CD14-positive monocyte (primary cell): ENCODE measurements at places on chromosomes 7 and 10.

- DNase-seq: peak; percentile 34
Observed at GRCh38 chr10:70494536-70494935, 16.0 kb downstream of the PALD1 start.

- no peak for DNase-seq
Observed at GRCh38 chr7:121337398-121337797, 8.6 kb downstream of the WNT16 start.

DNA sequence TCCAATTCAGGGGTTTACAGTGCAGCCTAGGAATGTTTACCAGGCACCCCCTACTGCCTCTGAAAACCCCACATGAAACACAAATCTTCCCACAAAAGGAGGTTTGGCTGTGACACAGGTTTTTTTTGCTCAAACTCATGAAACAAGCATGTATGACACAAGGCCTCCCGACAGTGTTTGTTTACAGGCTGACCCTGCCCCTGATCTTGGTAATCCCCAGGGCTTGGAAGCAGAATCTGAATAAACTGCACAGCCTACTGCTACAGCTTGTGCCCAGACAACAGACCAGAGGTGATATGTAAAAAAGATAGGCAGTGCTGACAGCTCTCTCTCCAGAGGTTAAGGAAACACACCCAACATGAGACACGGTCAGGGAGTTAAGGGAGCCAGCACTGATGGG is 184.2 kb downstream of the KMT2E start:
- DNase-seq: no peak

DNA sequence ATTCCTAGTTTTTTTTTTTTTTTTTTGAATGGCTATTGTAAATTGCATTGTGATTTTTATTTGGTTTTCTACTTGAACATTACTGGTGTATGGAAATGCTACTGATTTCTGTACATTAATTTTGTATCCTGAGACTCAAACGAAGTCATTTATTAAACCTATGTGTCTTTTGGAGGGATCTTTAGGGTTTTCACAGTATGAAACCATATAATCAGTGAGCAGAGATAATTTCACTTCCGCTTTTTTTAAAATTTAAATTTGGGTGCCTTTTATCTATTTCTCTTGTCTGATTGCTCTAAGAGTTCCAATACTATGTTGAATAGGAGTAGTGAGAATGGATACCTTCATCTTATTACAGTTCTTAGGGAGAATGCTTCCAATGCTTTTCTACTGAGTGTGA is 102.7 kb downstream of the ZWINT start:
- DNase-seq: no peak

DNA sequence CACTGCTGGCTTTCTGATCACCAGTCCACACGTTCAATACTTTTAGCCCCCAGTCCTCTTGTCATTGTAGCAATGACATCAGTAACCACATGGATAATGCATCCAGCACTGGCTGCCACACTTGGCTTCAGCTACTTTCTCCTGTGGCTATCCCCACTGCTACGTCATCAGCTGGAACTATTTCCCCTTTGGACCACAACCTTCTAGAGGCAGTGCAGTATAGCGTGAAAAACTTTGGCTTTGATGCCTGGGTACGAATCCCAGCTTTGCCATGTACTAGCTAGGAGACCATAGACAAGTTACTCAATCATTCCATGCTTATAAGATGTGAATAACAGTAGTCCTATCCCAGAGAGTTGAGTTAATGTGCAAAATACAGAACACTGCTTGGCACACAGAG is 63.2 kb downstream of the CCDC3 start:
- DNase-seq: no peak

- DNase-seq: no peak
Observed at GRCh38 chr10:43453266-43453831, 16.4 kb downstream of the ZNF487 start.

GRCh38 chr10:78231327-78231726 is 197.7 kb downstream of the RPS24 start:
- DNase-seq: no peak

DNA sequence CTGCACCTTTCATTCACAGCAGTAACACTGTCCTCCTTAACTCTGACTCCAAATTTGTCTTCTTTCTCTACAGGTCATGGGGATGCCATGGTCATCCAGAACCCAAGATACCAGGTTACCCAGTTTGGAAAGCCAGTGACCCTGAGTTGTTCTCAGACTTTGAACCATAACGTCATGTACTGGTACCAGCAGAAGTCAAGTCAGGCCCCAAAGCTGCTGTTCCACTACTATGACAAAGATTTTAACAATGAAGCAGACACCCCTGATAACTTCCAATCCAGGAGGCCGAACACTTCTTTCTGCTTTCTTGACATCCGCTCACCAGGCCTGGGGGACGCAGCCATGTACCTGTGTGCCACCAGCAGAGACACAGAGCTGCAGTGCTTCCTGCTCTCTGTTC is 156.2 kb upstream of the PRSS1 start:
- no peak for DNase-seq

DNA sequence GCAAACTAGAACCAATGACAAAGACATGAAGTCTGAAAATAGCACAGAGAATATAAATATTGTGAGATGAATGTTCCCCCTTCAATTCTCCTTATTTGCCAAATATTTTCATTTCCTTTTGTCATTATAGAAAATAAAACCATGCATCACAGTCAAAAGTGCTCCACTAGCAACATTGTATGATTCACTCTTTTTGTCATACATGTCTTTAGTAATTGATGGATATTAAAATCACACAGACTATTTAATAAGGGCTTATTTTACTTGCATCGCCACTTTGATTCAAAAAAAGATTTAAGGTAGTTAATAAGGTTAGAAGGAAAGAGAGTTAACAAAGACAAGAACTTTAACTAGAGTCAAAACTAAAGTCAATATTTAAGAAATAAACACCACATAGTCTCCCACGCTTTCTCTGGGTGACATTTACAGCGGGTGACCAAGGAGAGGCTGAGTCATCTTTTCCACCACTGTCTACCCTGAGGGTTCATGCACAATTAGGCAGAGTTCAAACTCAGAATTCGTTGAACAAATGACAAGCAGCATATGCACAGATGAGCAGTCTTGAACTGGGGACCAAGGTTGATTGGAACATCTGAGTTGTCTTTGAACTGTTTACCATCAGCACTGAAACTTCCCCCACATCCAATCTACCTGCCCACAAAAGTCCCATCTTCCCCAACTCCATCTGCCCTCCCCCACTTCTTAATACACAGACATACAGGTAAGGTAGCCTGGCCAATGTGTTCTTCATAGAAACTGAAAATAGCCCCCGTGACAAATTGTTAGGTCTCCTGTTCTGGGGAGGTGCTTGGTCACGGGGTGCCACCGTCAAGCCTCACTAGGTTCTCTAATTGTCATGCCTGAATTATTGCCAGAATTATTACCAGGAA is 42.5 kb downstream of the C7orf25 start:
- no peak for DNase-seq

GRCh38 chr10:15588635-15589508 is 130.8 kb downstream of the ITGA8 start:
- DNase-seq: no peak

DNA sequence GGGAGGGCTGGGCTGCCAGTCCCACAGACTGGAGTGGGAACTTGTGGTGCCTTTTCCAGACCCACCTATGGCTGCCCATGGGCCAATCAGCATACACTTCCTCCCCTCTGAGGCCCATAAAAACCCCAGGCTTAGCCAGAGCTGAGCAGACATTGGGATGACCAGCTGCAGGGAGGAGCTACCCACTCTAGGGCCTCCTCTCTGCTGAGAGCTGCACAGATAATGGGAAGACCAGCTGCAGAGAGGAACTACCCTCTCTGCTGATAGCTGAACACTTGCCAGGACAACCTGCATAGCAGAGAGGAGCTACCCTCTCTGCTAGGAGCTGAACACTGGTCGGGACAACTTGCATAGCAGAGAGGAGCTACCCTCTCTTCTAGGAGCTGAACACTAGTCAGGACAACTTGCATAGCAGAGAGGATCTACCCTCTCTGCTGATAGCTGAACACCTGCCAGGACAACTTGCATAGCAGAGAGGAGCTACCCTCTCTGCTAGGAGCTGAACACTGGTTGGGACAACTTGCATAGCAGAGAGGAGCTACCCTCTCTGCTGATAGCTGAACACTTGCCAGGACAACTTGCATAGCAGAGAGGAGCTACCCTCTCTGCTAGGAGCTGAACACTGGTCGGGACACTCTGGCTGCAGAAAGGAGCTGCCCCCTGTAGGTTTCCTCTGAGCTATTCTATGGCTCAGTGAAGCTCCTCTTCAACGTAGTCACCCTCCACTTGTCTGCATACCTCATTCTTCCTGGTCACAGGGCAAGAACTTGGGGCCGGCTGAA is 88.3 kb upstream of the CACUL1 start:
- DNase-seq: no peak

DNA sequence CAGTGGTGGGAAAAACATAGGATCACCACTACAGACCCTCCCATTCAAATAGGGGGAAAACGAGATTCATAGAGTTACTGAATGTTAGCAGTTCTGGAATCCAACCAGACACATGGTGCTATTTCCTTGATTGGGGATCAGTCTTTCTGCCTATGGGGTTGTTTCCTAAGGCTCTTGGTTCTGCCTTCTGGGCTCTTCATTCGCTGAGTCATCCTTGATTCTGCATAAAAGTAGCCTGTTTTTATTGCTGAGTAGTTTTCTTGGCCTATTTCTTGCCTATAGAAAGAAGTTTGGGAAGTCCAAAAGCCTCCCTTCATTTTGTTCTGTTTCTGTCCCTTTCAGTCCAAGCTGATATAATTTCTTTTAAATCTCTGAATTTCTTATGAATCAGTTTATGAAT is 99.3 kb upstream of the OIT3 start:
- DNase-seq: no peak

DNA sequence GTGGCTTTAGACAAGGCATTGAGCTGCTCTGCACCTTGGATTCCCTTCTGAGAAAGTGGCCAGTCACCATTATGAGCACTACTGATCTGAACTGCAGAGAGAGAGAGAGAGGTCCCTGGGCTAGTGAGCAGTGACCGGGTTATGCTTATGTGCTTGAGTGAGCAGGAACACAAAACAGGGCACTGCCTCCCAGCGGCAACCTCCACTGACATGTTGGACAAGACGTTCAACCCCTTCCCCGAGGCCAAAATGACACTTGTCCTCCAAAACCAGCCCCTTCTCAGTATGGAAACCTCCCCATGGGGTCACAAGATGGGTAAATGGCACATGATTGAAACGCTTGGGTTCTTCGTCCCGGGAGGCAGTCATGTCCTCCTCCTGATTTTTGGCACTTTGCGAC is 339.4 kb upstream of the ZMIZ1 start:
- DNase-seq: no peak

- no peak for DNase-seq
Observed at GRCh38 chr7:24199978-24200377, 84.0 kb upstream of the NPY start.

- no peak for DNase-seq
Observed at GRCh38 chr10:36803229-36803628, 322.2 kb upstream of the ANKRD30A start.

DNA sequence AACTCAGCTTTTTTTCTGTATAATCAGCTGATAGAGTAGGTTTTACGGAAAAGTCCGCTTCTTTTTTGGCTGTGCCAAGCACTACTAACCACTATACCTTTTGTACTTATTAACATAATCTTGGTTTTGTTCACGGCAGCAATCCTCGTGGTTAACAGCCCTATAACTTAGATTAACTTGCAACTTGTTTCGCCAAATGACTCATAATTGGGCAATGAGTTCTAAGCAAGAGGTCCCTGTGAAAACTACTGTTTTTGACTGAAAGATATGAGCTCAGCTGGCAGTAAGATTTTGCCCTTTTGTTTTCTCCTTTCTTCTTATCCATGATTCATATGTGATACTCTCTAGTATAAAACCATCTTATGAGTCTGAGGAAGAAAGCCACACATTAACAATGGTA is 345.0 kb upstream of the PCDH15 start:
- DNase-seq: no peak

DNA sequence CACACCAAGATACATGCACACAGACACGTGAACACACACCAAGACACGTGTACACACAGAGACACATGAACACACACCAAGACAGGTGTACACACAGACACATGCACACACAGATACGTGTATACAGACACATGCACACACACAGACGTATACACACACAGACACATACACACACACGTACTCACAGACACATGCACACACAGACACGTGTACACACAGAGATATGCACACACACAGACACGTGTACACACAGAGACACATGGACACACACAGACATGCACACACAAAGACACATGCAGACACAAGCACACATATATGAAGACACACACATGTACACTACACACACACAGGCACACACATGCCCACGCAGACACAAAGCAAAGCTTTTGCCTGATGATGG is 134.6 kb downstream of the TCERG1L start:
- DNase-seq: no peak

DNA sequence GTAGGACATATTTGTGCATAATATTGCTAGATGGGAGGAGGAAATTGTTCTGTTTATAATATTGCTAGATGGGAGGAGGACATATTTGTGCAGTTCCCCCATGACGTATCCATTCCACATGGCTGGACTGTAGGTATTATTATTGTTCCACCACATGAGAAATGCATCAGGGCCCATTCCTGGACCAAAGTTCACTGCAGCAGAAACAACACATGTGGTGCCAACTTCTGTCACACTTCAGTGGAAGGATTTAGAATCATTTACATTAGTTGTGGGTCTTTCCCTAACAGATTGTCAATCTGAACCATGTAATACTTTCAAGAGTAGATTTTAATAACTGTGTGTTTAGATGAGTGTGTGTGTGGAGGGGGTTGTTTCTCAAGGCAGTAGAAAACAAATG is 32.7 kb upstream of the MACC1 start:
- no peak for DNase-seq

GRCh38 chr7:128265906-128266300 is 24.8 kb downstream of the LEP start:
- DNase-seq: no peak

DNA sequence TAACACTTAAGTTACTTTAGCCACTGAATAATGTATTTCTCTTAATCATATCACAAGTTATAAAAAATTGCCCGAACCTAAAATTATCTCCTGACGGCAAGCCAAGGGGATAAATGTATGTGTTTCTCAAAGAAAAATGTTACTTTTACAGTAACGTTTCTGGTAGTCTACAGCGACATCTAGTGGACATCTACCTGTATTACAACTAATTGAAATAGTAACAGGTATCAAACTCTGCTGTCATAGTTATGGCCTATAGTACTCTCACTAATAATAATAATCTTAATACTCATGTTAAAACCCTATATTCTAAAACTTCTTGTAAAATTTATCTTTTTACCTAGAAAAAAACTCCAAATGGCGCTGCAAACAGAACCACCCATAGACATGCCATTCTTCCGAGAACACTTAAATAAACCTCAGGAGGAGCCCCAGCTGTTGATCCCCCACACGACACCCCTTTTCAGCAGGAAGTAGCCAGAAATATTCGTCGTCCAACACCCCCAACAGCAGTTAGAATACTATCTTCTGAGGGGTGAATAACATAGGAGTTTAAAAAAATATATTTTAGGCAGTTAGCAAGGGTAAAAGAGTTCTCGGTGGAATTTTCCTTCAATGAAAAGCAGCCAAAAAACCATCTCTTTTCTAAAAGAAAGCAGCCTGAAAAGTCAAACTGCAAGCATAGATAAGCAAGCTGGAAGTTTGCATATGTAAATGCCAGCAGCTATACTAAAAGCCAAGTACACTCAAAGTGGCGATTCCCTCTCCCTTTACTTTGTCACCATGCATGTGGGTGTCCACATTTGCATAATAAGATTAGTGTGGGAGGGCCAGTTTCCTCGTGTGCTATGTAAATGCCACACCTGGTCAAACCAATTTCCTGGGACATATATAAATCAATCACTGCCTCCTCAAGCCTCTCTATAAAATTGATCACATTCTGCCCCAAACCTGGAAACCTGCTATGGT is 40.5 kb upstream of the ZNF107 start:
- no peak for DNase-seq
